ENCODE measurements at places on chromosomes 2 and 18.

DNA sequence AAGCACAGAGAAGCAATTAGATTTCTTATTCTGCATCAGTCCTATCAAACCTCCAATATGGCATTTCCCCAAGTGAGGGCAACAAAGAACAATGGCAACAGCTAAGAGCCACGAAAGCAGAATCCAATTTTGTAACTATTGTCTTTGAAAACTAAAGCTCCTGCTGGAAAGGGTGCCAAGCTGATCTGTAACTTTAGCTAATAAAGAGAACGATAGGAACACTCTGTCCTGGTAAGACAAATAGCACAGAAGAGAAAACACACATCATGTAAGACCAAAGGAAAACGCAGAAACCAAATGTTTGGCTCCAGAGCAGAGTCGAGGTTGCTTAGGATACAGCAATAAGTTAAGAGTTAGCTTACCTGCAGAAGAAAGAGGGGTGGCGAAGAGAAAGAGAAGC is 160.5 kb downstream of the STK39 start:
- DNase-seq: no peak

- no peak for DNase-seq
Measured at GRCh38 chr2:203566161-203566560, 31.1 kb upstream of the RAPH1 start.

- no peak for DNase-seq
Measured at GRCh38 chr2:180662521-180662920, 317.9 kb upstream of the UBE2E3 start.

DNA sequence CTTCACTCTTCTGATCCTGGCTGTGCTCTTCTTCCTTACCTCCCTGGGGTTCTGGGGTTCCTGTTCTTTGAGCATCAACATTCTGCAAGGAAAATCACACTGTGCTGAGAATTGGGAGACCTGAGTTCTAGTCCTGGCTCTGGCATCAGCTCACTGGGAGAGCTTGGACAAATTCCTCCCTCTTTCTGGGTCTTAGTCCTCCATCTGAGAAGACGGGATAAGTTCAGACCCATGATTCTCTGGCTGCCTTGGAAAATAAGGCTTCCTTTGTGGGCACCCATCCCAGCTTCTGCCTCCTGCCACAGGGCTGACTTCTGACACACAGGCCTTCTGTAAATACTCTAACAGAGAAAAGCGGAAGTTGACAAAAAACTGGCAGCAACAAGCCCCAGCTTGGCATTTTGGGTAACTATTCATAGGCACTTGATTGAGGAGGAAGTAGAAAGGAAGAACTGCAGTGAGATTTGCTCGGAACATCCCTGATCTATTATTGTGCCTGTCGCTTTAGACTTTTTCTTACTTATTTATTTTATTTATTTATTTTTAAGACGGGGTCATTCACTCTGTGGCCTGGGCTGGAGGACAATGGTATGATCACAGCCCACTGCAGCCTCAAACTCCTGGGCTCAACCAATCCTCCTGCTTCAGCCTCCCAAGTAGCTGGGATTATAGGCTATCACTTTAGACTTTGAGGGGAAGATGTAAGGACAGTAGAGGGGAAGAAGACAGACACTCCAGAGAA is 7.9 kb downstream of the PCBP1 start:
- DNase-seq: no peak

DNA sequence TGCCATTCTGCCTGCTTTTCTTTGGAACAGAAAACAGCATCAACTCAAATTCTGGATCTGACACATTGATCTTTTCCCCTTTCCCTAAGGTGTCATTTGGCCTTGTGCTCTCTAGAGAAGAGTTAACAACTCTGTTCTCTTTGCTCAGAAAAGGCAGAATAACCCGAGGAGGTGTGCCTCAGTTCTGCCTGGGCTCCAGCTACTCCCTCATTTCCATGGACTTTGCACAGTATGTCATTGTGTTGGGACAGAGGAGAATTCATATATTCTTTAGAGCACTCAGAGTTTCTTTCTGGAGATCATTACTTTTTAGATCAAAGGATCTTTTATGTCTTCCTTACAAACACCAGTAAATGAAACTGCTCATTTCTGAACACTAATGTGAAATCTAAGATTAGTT is 249.1 kb downstream of the PHLPP1 start:
- DNase-seq: no peak

DNA sequence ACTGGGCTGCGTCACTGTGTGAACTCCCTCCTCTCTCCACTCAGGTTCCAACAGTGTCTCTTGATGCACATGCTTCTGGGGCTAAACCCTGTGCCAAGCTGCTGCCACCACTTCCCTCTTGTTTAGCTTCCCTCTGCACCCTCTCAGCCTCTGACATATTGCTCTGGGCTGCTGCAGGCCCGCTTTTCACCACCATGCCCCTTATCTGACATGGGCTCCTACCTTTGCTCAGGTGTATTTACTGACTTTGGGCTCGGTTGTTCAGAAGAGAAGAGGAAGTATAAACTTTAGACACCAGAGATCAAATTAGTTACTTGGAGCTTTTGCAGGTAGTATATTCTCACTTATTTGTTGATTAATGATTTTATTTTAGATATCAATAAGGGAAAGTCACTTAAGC is 77.6 kb downstream of the WDR7 start:
- DNase-seq: no peak

GRCh38 chr2:239692362-239692851 is 291.6 kb upstream of the HDAC4 start:
- no peak for DNase-seq
